GM04503 (cell line): ENCODE measurements at places on chromosomes 4 and X.
A peak's percentile ranks its signal among the peaks of the same experiment; 100 is the strongest.

GRCh38 chrX:13412208-13412600 lies 92.4 kb upstream of the ATXN3L start:
- no peak for DNase-seq

GRCh38 chr4:168098248-168098717 lies 5.9 kb downstream of the ANXA10 start:
- DNase-seq = no peak

DNA sequence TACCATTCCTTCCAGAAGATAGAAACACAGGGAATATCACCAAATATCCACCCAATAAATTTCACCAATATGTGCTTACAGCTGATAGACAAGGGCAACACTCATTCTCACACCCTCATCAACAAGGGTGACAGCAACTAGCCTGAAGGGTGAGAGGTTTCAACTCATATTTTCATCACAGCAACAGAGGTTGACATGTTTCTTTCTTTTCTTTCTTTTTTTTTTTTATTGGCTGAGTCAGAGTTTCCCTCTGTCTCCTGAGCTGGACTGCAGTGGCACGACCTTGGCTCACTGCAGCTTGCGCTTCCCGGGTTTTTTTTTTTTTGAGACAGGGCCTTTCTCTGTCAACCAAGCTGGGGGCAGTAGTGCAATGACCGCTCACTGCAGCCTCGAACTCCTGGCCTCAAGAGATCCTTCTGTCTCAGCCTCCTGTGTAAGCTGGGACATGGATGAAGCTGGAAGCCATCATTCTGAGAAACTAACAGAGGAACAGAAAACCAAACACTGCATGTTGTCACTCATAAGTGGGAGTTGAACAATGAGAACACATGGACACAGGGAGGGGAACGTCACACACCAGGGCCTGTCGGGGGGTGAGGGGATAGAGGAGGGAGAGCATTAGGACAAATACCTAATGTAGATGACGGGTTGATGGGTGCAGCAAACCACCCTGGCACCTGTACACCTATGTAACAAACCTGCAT lies 27.5 kb upstream of the ASMTL start:
- no peak for DNase-seq

DNA sequence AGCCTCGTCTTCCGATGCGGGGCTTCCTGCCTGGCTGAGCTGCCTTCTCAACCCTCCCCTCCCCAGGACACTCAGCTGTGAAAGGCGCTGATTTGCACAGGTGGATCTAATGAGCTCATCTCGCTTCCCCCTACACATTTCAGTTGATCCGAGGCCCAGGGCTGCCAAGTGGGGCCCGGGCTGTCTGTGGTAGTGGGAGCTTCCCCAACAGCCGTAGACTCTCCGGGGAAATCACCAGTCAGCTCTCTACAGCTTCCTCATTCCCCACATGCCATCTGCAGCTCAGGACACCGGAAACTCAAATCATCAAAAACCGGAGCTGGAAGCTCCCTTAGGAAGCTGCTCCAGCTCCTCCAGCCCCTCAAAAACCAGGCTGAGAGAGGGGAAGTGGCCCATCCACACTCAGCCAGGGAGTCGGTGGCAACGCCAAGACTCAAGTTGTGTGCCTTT lies 56.2 kb downstream of the SMIM20 start:
- DNase-seq = no peak

DNA sequence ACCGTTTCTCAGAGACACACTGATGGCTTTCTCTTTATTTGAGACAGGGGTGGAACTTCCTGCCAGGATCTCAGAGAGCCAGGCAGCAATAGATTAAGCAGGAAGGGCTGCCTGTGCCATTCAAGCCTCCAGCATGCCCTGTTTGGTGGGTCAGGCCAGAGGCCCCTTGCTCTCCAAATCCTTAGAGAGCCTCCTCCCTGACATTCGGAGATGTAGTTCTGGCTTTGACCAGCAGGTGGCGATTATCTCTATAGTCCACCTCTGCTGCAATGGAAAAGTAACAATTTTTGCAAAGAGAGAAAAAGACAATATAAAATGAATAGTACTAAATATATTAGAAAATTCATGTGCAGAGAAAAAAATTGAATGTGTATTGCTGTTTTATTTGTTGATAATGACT lies 93.9 kb downstream of the NXF2B start:
- no peak for DNase-seq

GRCh38 chrX:74421036-74421739 lies at the start of gene SLC16A2:
SLC16A2 (plus strand) TSS chrX:74421493; CDS start chrX:74421638, 145 bp downstream.
- DNase-seq = no peak

GRCh38 chr4:125303058-125303457 lies 11.7 kb upstream of the FAT4 start:
- no peak for DNase-seq

DNA sequence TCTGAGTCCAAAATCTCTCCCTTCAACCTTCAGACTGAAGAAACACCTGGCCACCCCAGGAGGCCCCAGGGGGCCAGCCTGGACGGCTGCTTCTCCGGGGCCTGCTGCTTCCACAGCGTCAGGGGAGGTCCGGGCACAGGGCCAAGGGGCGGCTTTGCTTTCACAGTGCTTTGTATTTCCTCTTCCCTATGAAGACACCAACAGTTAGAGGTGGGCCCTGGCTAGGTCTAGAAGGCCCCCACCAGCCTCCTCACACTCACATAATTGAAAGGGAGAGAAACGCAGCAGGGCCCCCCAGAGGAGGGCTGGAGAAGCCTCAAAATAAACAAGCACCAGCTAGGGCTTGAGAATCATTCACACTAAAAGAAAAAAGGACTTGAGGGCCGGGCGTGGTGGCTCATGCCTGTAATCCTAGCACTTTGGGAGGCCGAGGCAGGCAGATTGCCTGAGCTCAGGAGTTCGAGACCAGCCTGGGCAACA lies 17.8 kb downstream of the SCD5 start:
- DNase-seq = no peak

- no peak for DNase-seq
Observed at GRCh38 chr4:174483792-174484191, 38.5 kb downstream of the HPGD start.

DNA sequence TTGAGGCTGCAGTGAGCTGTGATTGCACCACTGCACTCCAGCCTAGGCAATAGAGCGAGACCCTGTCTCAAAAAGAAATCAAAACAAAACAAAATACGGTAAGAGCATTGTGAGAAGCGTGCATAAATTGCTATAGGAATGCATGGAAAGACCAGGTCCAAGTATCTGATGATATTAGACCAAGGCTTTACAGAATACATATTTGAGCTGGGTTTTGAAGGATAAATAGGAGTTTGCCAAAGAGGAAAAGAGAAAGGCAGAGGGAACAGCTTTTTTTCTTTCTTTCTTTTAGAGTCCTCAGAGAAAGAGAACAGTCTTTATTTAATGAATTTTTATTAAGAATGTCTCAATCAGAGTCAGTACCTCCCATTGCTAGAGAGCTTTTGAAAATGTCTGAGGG lies 79.5 kb upstream of the PRPS1 start:
- DNase-seq = no peak

DNA sequence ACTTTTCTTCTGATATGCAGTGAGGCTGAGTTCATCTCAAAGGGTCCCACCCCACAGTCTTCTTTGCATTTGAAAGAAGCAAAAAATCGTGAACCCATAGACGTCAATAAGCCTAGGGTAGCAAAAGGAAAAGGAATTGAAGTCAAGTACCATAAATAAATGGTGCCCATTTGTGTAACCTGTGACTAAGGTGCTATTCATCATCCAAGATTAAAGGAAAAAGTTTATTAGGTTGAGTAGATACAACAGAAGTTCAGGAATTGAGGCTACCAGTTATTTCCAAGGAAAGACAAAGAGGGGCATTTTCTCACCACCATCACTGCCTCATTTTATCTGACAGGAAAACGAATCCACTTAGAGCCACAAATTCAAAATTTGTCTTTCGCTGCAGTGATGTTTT lies 18.8 kb upstream of the GRSF1 start:
- DNase-seq = no peak

GRCh38 chr4:68591204-68591603 lies 15.1 kb upstream of the UGT2B17 start:
- DNase-seq = no peak

DNA sequence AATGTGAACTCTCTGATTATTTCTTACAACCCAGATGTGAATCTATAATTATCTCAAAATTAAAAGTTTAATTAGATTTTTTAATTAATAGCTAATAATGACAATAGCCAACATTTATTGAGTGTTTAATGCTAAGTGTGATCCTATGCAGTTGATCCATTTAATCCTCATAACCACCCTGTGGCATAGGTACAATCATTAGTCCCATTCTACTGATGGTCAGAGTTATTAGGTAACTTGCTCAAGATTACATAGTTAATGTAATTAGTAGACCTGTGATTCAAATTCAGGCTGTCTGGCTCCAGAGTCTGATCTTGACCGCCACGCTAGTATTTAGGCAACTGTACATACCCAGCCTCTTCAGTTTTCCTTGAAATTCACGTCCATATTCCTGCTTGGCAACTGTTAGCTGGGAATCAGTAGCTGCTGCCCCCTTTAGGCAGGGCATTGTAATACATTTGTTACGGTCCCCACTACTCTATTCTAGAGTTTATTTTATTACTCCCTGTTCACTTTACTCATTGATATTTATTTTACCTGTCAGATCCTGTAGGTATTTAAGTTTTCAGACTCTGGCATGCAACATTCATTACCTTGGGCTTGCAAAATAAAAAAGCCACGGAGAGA lies 20.6 kb upstream of the TEC start:
- DNase-seq = no peak

DNA sequence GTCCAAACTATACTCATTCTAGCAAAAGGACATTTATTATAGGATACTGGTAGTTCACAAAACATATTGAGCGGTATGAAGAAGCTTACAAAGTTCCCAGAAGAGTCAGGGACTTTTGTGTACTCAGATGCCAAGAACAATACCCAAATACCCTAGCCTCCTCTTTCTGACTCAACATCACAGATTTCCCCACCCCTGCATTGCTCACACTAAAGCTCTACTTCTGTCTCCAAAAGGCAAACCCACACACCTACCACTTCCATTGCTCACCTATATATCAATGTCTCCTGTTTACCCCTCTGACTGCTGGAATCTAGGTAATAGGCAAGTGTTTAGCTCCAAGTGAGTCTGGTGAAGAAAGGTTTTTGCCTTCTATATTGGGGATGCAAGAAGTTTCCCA lies 100.7 kb upstream of the HCCS start:
- DNase-seq = no peak

GRCh38 chr4:105433421-105433820 lies 40.4 kb downstream of the PPA2 start:
- DNase-seq = no peak

DNA sequence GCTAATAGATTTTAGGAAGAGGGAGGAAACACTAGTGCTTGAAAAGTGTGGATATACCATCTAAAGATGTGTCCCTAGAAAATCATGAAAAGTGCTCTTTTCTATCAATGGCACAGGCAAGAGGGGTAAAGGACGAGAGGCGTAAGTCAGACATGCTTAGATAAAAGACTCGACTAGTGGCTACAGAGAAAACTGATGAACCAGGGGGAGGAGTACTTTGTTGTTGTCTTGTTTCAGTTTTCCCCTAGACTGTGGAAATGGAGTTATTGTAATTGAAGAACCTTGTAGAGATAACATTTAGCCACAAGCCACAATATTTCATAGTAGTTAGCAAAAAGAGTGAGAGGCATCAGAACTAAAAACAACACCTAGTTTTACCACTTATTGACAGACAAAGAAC lies 21.4 kb downstream of the GALNTL6 start:
- no peak for DNase-seq

DNA sequence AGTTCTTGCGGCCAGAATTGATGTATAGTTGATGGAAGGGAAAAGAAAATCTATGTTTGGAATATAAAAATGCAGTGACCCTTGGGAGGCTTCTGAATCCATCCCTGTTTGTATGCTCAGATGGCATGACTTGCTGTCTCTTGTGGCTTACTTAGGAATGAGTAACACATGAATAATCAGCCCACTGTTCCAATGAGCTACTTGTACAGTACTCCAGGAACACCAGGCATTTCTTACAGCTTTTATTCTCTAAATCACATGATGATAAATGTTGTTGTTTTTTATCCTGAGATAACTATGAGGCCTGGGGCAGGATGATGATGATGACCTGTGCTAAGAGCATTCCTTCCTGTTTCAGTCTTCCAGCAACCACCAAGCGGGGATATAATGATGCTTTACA lies 18.9 kb downstream of the TMPRSS11E start:
- DNase-seq = peak; percentile 66

GRCh38 chrX:46572340-46572936 lies 1.1 kb upstream of the CHST7 start:
- DNase-seq = no peak

- DNase-seq = no peak
Observed at GRCh38 chr4:23981328-23981727, 91.5 kb upstream of the PPARGC1A start.

DNA sequence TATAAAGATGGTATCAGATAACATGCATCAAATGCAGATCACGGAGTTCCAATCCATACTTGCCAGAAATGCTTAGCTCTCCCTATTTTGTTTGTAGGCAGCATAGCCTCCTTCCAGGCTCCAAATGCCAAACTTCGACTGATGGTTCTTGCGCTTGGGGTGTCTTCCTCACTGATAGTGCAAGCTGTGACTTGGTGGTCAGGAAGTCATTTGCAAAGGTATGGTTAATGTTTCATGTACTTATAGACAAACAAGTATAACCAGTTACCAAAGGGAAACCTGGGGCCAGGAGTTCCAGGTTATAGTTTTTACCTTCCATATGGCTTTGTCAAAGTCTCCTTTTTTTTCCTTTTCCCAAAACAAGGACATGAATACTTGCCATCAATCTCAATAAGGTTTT lies 5.3 kb downstream of the CWH43 start:
- no peak for DNase-seq

DNA sequence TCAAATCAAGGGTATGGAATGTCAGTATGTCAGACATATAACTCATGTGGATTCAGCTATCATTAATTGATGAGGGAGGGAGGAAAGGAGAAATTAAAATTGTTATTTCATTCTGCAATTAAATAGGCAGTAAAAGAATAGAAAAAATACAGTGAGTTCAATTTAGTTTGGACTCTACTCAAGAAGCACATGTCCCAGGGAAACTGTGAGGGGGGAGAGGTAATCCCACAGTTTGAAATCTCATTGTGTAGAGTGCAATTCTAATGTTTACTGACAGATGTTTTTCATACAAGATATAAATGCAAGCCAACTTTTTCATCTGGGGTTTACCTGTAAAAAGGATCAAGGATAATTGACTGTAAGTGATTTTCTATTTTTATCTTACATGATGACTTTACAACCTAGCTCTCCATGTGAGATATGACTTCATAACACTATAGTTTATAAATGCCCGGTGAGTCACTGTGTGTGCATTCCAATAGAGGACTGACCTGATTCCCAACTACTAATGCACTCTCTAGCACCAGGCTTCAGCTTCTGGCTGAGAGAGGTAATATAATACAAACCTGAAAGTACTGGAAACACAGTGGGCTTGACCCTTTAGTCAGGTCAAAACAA lies 35.2 kb upstream of the SCD5 start:
- DNase-seq = peak; percentile 57

DNA sequence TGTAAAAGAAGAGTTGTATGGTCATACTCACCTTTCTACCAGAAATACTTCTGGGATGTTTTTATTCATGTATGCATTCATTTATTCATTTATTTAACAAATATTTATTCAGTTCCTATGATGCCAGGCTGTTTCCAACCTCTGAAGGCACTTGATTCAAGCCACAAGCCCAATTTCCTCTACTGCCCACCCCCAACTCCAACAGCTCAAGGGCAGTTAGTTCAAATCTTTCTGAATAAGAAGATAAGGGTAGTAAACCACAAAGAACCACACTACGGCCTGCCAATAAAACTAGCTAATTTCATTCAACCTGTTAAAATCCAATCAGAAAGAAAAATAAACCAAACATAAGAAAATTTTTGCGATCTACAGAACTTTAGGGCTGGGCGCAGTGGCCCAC lies 31.2 kb downstream of the LRBA start:
- no peak for DNase-seq

- no peak for DNase-seq
Observed at GRCh38 chr4:39324446-39324845, 41.7 kb downstream of the RFC1 start.
